ENCODE measurements at places on chromosomes 11 and 22.

GRCh38 chr11:35354644-35355043, 64.7 kb downstream of the SLC1A2 start:
- DNase-seq: no peak

- DNase-seq: no peak
Observed at GRCh38 chr11:75592715-75593114, 30.7 kb downstream of the SERPINH1 start.

DNA sequence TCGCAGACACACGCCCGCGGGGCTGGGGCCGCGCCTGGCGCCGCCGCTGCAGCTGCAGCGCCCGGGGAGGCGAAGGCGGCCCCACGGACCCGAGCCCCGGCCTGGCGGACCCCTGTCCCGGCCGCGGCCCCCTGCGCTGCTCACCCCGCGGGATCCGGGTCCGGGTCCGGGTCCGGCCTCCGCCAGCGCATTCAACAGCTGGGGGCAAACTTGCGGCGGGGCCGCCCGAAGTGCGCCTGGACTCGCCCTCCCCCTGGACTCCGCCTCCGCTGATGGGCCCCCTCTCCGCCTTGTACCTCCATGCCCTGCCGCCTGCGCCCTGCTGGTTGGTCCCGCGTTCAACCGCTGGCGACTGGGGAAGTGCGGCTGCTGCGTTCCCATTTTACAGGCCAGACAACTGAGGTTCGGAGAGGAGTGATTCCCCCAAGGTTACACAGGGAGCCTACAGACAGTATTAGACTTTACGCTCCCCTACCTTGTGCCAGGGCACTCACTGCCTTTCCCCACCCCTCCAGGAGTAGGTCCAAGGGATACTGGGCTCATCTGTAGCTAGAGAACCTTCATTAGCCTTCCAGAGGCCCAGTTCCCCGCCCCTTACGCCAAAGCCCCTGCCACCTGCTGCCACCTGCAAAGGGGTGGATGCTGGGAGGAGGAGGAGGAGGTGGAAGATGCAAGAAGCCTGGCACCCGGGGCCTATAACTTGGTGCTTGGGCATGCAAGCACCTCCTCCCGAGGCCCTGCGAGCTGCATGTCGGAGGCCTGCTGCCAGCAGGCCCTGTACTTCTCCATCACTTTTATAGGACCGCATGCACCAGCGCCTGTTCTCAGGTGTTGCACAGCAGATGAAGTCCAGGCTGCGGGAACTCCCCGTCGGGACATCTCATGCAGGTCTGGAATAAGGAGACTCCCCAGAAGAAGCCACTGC, 694 bp upstream of the ELFN2 start:
- DNase-seq: no peak

DNA sequence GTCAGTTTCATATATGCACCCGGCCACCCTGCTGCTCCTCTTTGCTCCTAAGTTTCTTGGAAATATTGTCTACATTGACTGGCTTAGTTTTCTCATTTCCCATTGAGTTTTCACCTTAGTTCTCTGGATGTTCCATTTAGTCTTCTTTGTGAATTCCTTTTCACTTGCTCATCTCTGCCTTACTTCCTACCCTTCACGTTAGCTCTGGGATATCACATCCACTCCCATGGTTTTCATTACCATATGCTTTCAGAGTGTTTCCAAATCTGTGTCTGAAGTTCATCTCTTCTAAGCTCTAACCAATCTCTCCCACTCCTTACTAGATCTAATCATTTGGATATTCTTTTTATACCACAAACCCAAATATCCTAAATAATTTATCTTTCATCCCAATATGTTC, 226.4 kb downstream of the FAM76B start:
- no peak for DNase-seq

- DNase-seq: no peak
Observed at GRCh38 chr22:38213319-38213989, 11.7 kb downstream of the MAFF start.

GRCh38 chr11:76666408-76666807, 4.1 kb downstream of the LRRC32 start:
- peak; percentile 19 for DNase-seq

GRCh38 chr11:35629914-35630313, 11.7 kb downstream of the FJX1 start:
- peak; percentile 97 for DNase-seq

GRCh38 chr11:65588199-65589054, 7.2 kb downstream of the KCNK7 start:
- DNase-seq: peak; percentile 51

Measured in astrocyte of the spinal cord (primary cell).